ENCODE measurements at places on chromosomes 1 and 21.

GRCh38 chr1:164325786-164326185 lies 233.2 kb upstream of the PBX1 start:
- no peak for DNase-seq

DNA sequence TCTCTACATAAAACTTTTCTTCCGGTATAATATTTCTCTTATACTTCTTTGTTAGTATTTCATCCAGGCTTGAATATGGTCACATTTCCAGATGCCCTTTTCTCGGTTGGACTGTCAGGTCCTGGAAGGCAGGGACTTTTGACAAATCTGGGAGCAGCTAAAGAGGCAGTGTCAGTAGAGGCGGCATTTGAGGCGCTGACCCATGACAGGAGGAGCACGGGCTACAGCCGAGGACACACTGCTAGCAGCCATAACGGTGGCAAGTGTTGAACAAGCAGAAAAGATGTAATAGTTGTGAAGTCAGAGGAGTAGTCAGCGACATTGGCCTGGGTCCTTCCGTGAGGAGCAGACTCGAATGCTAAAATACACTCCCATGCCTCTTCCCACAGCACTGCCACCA lies 14.5 kb upstream of the NRIP1 start:
- DNase-seq, result no peak

DNA sequence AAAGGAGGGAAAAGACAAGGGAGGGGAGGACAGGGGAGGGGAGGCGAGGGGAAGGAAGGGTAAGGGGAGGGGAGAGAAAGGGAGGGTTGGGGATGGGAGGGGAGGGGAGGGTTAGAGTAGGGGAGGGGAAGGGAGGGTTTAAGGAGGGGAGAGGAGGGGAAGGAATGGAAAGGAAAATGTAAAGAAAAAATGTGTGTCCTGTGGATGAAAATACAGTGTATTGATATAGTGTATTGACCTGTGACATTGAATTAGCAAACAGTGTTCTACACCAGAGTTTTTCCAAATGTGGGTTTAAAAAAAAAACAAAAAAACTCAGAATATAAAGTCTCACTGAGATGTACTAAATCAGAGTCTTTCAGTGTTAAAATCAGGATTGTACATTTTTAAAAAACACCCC lies 1279.8 kb upstream of the ADGRL2 start:
- DNase-seq, result no peak

DNA sequence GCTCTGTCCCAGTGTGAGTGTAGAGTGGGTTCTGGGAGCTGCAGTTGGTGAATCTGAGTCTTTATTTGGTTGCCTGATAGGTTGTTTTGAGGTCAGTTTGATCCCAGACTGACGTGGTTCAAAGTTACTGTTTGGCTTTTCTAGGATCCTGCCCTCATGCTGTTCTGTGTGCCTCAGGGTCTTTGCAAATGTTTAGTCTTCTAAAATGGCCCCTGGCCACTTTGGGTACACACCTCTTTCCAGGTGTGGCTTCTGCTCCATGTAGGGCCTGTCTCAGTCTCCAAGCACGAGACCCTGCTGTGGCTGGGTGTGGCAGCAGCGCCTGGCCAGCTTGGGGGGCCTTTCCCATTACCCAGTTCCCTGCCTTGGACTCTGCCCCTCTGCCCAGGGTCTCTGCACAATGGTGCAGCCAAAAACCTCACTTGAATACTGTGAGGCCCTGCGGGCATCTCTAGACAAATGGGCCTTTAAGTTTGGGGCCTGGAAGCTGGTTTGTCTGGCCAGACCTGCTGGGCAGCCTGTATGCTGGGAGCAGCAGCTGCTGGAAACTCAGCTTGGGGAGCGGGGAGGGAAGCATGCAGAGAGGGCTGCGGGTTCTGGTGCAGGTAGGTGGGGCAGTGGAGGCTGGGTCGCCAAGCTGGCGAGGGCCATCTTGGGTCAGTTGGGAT lies 5.6 kb downstream of the PTPRF start:
- DNase-seq, result no peak

GRCh38 chr1:184503221-184503749 lies 116.5 kb downstream of the C1orf21 start:
- DNase-seq, result no peak

DNA sequence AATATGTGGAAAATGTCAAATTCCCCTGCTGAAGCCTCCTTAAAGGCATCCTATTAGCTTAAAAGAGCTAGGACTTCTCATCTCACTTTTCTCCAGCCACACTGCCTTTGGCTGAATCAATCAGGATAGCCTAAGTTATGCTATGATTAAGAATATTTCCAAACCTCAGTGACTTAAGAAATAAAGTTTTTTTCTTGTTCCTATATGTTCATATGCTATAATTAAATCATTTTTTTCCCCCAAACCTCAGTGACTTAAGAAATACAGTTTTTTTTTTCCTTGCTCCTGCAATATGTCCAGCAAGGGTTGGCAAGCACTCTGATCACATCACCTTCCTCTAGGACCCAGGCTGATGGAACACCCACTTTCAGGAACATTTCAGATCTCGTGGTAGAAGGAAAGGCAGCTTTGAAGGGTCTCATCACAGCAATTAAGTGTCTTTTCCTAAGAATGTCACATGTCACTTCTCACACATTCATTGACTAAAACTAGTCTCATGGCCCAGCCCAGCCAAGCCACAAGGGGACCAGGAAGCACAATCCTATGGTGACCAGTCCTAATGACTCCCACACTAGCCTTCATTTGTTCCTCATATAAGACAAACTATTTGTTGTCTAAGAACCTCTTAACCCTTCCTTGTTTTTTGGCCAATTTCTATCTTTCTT lies 6.3 kb upstream of the JUN start:
- DNase-seq, result no peak

GRCh38 chr1:162690672-162691434 lies 58.6 kb downstream of the DDR2 start:
- peak; percentile 73 for DNase-seq

DNA sequence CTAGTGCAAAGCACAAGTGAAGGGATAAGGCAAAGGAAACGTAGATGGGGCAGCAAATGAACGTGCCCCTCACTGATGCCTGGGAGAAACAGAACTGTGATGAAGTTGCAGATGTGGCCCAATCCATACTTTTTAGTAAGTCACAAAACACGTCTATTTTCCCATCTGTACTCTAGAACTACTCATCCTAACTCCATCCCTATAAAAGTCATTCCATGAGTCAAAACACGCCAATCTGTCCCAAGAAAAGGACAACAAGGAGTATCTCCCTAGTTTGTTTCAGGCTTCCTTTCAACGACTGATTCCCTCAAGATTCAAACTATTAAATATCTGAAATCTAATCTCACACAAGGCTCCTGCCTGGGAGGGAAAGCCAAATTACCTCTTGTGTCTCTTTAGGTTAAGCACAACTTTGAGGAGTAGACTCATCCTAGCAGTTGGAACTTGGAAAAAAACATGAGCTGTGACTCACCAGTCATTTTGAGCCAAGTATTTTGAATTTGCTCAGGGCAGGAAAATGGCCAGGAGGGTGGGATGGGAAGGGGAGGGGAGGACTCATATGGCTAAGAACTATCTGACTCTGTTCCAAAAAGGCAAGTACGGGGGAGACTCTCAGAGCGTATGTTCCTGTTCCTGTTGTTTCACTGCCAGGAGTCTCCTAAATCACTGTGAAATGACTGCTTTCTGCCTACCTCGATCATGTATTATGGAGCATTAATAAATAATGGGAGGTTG lies 214.5 kb upstream of the CAMK1G start:
- peak; percentile 34 for DNase-seq

GRCh38 chr1:86523670-86524354 lies 23.1 kb upstream of the CLCA4 start:
- DNase-seq, result no peak

DNA sequence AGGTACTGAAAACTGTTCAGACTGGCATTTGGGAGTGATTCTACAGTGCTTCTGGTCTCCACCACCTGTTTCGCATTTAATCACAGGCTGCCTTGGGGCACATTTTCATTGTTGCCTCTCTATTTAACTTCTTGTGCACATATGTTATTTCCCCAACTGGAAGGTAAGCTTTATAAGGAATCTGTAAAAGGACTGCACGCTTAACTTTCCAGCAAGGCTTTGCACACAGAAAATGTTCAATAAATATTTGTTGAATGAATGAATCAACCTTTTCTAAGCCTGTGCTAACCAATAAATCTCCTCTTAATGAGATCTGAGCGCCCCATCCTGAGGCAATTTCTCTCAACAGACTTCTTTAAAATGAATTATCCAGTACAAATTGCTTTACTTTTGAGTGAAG lies 84.3 kb upstream of the ARHGAP29 start:
- no peak for DNase-seq

DNA sequence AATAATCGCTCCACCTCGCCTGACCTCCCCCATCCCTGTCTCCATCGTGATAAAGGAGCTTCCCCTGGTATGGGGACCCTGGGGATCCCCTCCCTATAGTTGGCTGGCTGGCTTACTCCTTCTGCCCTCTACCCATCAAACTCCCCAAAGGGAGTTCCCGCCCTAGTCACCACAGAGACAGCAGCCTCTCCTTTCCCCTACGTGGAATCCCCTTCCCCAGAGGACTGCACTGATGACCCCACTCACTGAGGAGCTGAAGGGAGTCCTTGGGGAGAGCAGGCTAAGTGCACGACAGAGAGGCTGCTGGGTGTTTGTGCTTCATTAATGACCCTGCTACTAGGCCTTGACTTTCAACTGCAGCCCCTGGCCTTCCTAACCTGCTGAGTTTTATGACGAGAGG lies 1.9 kb downstream of the CADM3 start:
- no peak for DNase-seq

- DNase-seq, result peak; percentile 23
Observed at GRCh38 chr1:152111515-152111968, 3.7 kb downstream of the TCHH start.

DNA sequence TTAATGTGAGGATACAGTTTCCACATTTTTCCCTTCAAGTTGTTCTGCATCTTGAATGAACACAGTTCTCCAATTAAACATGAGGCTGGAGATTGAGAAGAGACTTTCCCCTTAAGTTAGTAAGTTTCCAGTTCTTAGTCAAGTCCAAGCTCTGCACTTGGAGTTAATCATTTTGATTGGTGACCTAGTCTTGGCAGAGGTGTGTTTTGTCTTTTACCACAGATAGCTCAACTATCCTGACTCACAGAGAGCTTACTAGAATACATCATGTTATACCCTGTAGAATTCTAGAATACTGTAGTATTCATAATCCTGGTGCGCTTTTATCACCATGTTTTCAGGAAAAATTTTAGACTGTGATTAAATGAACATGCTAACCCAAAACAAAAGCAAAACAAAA lies 129.2 kb downstream of the CYYR1 start:
- DNase-seq, result no peak

DNA sequence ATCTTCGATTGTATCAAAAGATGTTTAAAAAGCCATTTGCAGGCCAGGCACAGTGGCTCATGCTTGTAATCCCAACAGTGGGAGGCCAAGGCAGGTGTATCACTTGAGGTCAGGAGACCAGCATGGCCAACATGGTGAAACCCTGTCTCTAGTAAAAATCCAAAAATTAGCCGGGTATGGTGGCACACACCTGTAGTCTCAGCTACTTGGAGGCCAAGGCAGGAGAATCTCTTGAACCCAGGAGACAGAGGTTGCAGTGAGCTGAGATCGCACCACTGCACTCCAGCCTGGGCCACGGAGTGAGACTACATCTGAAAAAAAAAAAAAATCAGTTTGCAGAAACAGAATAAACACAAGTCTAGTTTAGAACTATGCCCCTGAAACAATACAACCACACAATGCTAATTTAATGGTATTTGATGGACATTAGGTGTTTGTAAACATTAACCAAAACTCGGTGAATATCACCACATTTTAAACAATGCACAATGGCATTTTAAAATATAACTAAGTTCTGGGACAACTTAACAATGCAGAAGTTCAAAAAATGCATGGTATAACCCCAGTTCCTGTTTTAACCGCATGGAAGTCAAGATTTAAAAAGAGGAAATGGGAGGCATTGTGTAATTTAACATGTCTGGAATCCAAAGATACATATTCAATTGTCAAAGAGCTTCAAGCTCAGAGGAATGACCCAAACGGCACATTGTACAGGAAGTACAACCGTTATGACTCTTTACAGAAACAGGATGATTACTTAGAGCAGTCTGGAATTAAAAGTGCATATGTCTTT lies 7.1 kb upstream of the PTTG1IP start:
- DNase-seq, result no peak

DNA sequence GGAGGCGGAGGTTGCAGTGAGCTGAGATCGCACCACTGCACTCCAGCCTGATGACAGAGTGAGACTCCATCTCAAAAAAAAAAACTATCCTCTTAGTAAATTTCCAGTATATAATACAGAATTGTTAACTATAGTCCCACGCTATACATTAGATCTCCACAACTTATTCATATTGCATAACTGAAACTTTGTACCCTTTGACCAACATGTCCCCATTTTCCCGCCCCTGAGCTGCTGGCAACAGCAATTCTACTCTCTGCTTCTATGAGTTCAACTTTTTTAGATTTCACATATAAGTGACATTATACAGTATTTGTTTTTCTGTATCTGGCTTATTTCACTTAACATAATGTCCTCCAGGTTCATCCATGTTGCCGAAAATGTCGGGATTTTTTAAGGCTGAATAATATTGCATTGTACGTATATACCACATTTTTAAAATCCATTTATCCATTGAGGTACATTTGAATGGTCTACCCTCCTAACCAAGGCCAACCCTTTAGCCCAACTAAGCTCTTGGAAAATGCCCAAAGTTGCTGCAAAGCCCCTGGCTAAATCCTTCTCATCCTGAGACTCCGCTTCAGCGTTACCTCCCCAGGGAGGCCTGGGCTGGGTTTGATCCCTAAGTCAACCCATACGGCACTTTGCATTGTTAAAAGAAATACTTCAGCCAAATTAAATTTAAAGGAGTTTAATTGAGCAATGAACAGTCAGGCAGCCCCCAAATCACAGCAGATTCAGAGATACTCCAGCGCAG lies 34.2 kb downstream of the NEK2 start:
- no peak for DNase-seq

GRCh38 chr1:237570530-237570929 lies 320.2 kb downstream of the ZP4 start:
- DNase-seq, result no peak

DNA sequence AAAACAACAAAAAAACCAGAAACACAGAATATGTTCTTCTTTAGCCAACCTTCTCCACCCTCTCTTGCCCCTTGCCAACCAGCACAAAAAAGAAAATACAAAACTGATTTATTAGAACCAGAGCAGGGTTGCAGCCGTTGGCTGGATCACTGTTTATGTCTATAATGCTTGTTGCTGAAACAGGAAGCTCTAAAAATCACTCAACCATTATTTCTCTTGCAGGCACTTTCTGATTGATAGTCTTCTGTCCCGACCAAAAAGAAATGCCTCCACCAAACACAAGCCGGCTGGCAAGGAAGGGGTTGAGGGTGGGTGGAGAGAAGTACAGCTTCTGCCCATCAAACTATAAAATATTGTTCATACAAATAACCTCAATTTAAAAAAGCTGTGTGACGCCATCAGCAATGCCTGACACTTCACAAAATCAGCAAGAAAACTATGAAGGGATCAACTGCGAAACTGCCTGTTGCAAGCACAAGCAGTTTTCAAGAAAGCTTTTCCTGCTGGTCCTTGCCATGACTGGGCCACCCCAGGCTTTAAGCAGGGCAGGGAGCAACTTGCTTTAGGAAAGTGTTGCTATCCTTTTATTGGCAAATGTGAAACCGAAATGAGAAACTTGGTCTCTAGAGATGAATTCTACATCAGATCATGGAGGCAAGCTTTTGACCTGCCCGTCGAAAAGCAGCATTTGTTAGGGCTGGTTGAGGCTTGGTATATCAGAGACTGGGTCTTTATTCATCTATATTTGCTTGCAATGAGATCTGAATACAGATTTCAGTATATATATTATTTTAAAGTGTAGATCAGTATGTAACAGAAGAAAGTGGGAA lies 174.2 kb downstream of the RUNX1 start:
- DNase-seq, result no peak

- no peak for DNase-seq
Observed at GRCh38 chr1:161913482-161914140, 110.1 kb downstream of the OLFML2B start.

GRCh38 chr1:15501208-15502032 lies 22.6 kb downstream of the CASP9 start:
- peak; percentile 76 for DNase-seq
